ENCODE measurements at places on chromosomes 6 and 20. TPM values are rescaled to one million over a fixed set of nuclear protein-coding genes. Genes with fewer than 3 reads are reported as not detected.

GRCh38 chr6:39208223-39208739 lies 21.0 kb downstream of the KCNK5 start:
- no peaks in the 10 kb centered on the region for H3K27me3 ChIP-seq
- H3K4me3 ChIP-seq = no peak overlapping the region
- no peaks in the 10 kb centered on the region for H3K36me3 ChIP-seq
- no peaks in the 10 kb centered on the region for H3K4me1 ChIP-seq

GRCh38 chr20:22985239-22985778 lies 49.8 kb upstream of the SSTR4 start:
- H3K36me3 ChIP-seq = no peaks in the 10 kb centered on the region
- no peaks in the 10 kb centered on the region for H3K27me3 ChIP-seq
- H3K27ac ChIP-seq = no peak overlapping the region
- no peak for DNase-seq
- no peaks in the 10 kb centered on the region for H3K4me1 ChIP-seq

GRCh38 chr20:64188682-64189529 lies 24.7 kb downstream of the MYT1 start:
- no peaks in the 10 kb centered on the region for H3K4me1 ChIP-seq
- H3K4me3 ChIP-seq = no peak overlapping the region
- no peaks in the 10 kb centered on the region for H3K27me3 ChIP-seq
- no peak for DNase-seq
- no peak overlapping the region for H3K27ac ChIP-seq

- H3K27me3 ChIP-seq = no peaks in the 10 kb centered on the region
- no peaks in the 10 kb centered on the region for H3K4me1 ChIP-seq
- no peaks in the 10 kb centered on the region for H3K36me3 ChIP-seq
- H3K4me3 ChIP-seq = no peak overlapping the region
Observed at GRCh38 chr6:95589826-95590570, 12.7 kb downstream of the MANEA start.

DNA sequence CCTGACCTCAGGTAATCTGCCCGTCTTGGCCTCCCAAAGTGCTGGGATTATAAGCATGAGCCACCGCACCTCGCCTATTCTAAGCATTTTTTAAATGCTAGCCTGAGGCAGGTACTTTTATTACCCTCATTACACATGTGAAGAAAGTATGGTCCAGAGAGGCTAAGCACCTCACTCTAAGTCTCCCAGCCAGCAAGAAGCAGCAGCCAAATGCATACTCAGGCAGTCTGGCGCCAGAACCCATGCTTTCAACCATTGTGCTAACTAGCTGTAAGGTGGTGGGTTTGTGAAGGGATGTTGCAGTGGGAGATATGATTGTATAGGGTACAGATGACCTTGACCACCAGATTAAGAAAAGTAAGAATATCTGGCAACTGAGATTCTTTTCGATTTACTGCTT lies 26.1 kb upstream of the RIPOR2 start:
- H3K4me3 ChIP-seq = no peak overlapping the region
- DNase-seq = no peak
- no peaks in the 10 kb centered on the region for H3K27me3 ChIP-seq
- no peaks in the 10 kb centered on the region for H3K4me1 ChIP-seq

DNA sequence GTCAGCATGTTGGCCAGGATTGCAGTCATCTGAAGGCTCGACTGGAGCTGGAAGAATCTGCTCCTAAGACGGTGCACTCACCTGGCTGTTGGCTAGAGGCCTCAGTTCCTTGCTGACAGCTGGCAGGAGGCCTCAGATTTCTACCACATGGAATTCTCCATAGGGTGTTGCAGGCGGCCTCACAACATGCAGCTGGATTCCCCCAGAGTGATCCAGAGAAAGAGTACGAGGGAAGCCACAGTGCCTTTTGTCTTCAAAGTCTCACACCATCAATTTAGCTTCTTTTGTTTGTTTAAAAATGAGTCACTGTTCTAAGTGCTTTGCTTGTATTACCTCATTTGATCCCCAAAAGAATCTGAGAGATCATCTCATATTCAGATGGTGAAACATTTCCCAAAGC lies 65.5 kb upstream of the FYN start:
- no peaks in the 10 kb centered on the region for H3K27me3 ChIP-seq
- no peaks in the 10 kb centered on the region for H3K36me3 ChIP-seq
- no peak overlapping the region for H3K27ac ChIP-seq
- DNase-seq = no peak
- H3K4me3 ChIP-seq = no peak overlapping the region

- H3K4me3 ChIP-seq = no peak overlapping the region
- H3K36me3 ChIP-seq = peaks cover 67% of the 10 kb centered on the region
- H3K27ac ChIP-seq = no peak overlapping the region
- no peaks in the 10 kb centered on the region for H3K27me3 ChIP-seq
Observed at GRCh38 chr20:46393967-46394366, 12.4 kb downstream of the ELMO2 start.

DNA sequence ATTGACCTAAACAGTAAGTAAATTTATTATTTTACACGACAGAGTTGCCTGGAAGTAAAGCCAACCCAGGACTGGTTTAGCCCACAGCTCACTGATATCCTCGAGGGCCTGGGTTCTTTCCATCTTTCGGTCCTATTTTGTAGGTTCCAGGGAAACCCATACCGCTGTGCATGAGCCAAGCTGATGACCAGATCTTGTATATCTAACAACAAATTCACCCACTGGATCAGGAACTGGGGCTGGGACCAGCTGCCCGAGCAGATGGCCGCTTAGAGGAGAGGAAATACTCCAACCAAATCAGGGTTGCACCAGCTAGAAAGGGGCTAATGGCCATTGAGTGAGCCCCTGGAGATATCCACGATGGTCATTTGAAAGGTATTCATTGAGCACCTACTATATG lies 139.2 kb downstream of the BACH2 start:
- H3K27me3 ChIP-seq = no peaks in the 10 kb centered on the region
- peaks cover 10% of the 10 kb centered on the region for H3K4me1 ChIP-seq
- H3K36me3 ChIP-seq = no peaks in the 10 kb centered on the region
- DNase-seq = no peak
- H3K4me3 ChIP-seq = no peak overlapping the region
- H3K27ac ChIP-seq = no peak overlapping the region

- DNase-seq = no peak
- H3K27me3 ChIP-seq = no peaks in the 10 kb centered on the region
- no peak overlapping the region for H3K27ac ChIP-seq
- no peaks in the 10 kb centered on the region for H3K36me3 ChIP-seq
- no peak overlapping the region for H3K4me3 ChIP-seq
Observed at GRCh38 chr20:48455651-48456365, 372.0 kb downstream of the PREX1 start.

DNA sequence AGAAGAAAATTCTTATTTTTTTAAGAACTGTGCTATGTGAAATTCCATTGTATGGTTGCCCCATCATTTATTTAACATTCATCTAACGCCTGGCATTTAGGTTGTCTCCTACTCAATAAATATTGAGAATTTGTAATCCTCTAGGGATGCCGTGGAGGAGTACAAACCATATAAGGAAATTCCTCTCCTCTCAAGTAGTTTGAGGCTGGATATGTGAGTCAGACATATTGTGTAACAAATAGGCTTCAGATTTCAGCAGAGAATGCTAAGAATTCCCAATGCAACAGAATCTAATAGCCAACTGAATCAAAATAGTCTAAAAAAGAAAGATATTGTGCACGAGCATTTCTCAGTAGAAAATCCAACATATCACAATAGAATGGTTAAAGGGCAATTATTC lies 174.7 kb downstream of the OTOR start:
- no peak overlapping the region for H3K27ac ChIP-seq
- no peaks in the 10 kb centered on the region for H3K27me3 ChIP-seq
- DNase-seq = no peak
- no peaks in the 10 kb centered on the region for H3K36me3 ChIP-seq

DNA sequence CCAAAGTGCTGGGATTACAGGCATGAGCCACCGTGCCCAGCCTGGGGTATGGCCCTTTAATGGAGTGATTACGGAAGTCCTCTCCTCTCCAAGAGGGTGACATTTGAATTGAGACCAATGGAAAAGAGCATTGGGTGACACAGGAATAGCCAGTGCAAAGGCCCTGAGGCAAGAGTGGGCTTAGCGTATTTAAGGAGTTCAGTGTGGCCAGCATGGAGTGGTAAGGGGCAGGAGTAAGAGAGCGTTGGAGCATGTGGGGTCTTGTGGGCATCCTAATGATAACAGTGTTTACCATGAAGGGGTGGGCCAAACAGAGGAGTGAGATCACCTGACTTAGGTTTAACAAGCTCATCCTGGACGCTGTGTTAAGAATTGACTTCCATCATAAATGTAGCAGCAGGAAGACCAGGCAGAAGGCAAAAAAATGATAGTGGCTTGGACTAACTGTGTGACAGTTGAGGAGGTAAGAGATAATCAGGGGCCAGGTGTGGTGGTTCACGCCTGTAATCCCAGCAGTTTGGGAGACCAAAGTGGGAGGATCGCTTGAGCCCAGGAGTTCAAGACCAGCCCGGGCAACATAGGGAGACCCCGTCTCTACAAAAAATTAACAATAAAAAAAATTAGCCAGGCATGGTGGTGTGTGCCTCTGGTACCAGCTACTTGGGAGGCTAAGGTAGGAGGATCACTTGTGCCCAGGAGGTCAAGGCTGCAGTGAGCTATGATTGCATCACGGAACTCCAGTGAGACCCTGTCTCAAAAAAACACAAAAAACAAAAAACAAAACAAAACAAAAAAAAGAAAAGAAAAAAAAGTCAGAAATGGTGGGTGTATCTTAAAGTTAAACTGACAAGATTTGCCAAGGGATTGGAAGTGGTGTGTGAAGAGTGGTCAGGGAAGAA lies 40.7 kb downstream of the TAF8 start:
- peak overlapping the region; percentile 29 for H3K27ac ChIP-seq
- no peaks in the 10 kb centered on the region for H3K27me3 ChIP-seq
- H3K4me3 ChIP-seq = no peak overlapping the region
- H3K4me1 ChIP-seq = peaks cover 21% of the 10 kb centered on the region

DNA sequence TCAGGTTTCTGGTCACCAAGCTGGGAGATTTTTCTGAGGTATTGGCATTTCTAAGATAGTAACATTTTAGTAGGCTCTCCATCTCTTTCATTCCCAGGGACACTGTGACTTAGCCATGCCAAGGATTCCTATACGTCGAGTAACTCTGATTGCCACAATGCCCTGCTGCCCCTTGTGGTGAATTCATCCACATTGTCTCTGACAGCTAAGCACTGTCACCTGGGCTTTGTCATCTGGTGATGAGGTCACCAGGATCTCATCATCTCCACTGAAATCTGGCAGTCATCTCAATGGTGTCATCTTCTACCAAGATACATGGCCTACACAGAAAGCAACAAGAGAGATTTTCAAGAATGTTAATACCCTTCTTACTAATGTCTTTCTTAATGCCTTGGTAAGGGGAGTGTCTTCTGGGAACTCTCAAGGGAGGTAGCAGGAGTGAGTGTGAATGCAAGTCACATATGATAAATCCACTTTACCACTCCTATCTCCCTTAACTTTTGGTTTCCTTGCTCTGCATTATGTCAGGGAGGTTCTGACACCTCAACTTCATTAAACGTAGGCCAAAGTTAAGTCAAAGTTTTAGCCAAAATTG lies 246.7 kb downstream of the CD109 start:
- no peak overlapping the region for H3K27ac ChIP-seq
- no peak overlapping the region for H3K4me3 ChIP-seq
- H3K4me1 ChIP-seq = no peaks in the 10 kb centered on the region

GRCh38 chr6:70725817-70726415 lies 58.2 kb downstream of the SMAP1 start:
- H3K36me3 ChIP-seq = no peaks in the 10 kb centered on the region
- peaks cover 7% of the 10 kb centered on the region for H3K4me1 ChIP-seq
- no peak for DNase-seq
- H3K4me3 ChIP-seq = no peak overlapping the region
- H3K27ac ChIP-seq = no peak overlapping the region

DNA sequence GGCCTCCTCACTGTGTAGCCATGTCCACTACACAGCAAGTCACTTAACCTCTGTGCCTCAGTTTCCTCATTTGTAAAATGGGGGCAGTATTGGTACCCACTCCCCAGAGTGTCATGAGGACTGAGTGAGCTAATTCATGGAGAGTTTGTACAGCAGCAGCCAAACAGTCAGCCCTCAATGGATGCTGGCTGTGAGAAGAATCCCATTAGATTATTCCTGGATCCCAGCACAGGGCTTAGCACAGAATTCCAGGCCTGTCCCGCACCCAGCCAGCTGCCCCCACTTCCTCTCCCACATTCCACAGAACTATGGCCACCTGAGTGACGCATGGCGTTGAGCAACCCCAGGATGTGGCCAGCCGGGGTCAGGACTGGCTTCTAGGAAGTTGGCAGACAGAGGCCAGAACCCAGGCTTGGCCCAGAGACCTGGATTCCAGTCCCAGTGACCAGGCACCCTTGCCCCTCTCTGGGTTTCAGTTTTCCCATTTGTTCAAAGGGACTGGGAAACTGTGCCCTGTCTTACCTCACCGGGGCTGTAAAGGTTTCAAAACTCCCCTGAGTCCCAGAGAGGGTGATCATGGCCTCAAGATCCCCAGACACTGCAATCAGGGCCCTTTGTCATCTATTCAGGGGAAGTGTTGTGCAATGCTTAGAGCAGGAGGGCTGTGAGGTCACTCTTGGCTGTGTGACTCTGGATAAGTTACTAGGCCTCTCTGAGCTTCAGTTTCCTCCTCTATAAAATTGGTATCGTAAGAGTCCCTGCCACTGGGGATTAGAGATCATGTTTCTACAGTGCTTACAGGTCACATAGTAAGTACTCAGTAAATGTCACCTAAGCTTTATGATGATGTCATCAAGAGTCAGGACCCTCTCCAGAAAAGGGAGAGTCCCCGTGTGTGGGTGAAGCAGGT lies 3.0 kb upstream of the TGM2 start:
- no peaks in the 10 kb centered on the region for H3K27me3 ChIP-seq
- H3K27ac ChIP-seq = peak overlapping the region; percentile 68
- DNase-seq = peak; percentile 96
- H3K36me3 ChIP-seq = no peaks in the 10 kb centered on the region
- H3K4me1 ChIP-seq = peaks cover 69% of the 10 kb centered on the region
- H3K4me3 ChIP-seq = no peak overlapping the region

DNA sequence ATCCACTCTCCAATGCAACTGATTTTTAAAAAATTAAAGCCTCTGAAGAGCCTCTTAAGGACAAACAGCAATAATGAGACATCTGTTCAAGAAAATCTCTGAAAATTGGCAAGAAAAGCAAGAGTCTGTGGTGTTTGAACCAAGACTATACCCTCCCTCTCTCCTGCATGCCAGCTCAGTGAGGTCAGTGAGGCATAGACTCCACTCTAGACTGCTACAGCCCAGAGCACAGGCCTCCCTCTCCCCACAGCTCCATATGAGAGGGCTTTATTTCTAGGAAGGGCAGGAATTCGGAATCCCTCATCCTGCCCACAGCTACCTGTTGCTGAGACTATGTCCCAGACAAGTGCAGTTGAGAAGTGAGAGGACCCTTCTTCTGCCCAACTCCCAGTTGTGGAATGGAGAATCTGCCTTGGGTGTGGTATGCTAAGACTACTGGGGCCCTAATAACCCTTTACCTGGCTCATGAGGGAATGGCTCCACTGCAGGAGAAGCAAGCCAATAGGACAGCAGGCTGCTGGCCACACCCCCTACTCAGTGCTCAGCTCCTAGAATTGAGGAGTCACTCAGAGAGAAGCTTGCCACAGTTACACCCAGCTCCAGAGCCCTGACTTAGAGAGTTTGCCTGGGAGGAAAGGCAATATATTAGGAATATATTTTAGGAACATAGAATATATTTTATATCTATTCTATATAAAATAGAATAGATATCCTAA lies 22.7 kb upstream of the HLA-DQA1 start:
- no peak overlapping the region for H3K4me3 ChIP-seq
- H3K27me3 ChIP-seq = no peaks in the 10 kb centered on the region
- H3K36me3 ChIP-seq = no peaks in the 10 kb centered on the region
- no peak for DNase-seq
- H3K4me1 ChIP-seq = no peaks in the 10 kb centered on the region
- H3K27ac ChIP-seq = no peak overlapping the region

SOX18 gene
- total RNA-seq = 17.2 TPM

DYNLRB1 gene
- 252 TPM for total RNA-seq

CST5 gene
- not detected for total RNA-seq

POPDC3 gene
- total RNA-seq = 57.6 TPM

CRIP3 gene
- total RNA-seq = 1.5 TPM

GLP1R gene
- total RNA-seq = 5.8 TPM

ID1 gene
- total RNA-seq = 815 TPM

NEURL2 gene
- 8.7 TPM for total RNA-seq

GTSF1L gene
- total RNA-seq = not detected
